Activated CD8-positive, alpha-beta memory T cell treated with anti-CD3 and anti-CD28 coated beads, Interleukin-2, amount 50 U/mL, for 4 hours (primary cell): ENCODE measurements at places on chromosomes 7 and 10.

GRCh38 chr10:30000802-30001571, 58.4 kb downstream of the JCAD start:
- no peak for DNase-seq

DNA sequence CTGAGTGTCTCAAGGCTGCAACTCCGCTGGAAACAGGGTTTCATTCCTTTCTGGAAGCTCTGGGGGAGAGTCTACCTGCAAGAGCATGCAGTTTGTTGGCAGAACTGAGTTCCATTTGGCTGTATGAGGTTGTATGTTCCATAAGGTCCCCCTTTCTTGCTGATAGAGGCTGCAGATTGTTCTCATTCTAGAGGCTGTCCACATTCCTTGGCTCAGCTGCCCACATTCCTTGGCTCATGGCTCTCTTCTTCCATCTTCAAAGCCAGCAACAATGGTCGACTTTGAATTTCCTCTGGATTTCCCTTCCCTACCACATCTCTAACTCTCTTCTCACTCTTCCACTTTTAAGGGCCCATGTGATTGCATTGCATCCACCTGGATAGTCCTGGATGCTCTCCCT, 147.3 kb upstream of the CDCA7L start:
- DNase-seq = no peak

DNA sequence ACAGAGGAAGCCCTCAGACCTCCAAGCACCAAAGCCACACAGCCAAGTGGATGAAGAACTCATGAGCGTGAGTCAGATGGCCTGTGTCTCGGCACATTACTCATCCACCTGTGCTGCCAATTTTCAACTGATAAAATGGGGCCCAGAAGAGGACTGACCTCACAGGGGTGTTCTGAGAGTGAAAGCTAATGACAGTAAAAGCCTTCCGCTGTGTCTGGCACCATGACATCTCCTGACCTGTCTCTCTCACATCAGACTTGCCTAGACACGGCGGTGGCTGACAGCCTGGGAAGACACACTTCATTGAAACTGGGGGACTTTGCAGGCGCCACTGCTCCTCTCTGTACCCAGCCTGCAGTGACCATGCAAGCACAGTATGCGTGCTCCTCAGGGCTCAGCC, 8.3 kb upstream of the SLC18A3 start:
- no peak for DNase-seq

DNA sequence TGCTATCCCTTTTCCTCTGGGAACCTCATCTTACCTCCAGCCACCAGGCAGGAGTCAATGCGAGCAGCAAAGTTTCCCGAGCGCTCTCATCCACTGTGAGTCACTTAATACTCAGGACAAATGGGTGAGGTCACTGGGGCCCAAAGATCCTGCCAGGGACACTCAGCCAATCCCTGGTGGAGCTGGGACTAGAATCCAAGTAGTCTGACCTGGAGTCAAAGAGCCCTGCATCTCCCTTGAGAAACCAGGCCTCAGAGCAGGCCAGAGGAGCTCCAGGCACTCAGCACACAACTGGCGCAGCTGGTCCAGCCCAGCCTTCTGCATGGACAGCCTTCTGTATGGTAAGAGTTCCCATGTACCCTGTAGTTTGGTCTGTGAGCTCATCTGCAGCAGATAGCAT, 142.3 kb downstream of the MAPK8 start:
- no peak for DNase-seq

DNA sequence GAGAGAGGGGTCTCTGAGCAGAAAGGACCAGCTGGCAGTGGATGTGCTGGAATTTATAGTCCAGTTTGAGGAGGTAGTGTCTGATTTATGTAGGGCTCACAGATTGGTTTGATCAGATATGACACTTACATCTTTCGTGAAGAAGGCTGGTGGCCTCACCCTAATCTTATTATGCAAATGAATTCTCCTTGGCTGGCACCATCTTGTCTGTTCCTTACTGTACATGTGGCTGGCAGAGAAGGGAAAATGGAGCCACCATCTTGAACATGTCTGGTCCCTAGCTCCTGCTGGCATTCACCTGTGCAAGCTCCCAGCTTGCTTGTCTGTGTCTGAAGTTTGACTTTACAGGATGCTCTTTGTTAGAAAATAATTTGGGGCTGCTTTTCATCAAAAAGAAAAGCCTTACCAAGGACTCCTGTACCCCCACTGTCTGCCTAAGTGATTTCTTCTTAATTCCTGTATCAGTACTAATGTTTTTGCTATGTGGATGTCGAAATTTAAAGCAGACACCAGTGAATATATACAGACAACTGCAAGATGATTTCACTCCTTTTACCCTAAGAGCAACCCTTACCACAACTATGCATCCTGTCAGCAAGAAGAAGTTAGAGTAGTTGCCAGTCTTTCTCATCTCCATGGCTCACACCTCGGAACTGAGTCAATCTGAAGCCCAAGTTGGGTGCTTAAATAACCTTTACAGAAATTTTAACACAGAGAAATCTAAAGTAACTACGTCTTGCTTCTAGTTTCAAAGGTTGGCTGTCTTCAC, 322.0 kb upstream of the SEMA3D start:
- no peak for DNase-seq
